ENCODE measurements at places on chromosomes 2 and 18. TPM values are rescaled to one million over a fixed set of nuclear protein-coding genes. Genes with fewer than 3 reads are reported as not detected.

VWC2L gene
- not detected for total RNA-seq

DCDC2C gene
- not detected for total RNA-seq

ANO7 gene
- 0.91 TPM for total RNA-seq

CD8B2 gene
- not detected for total RNA-seq

GPC1 gene
- total RNA-seq, result 25.7 TPM

SCYGR4 gene
- total RNA-seq, result not detected

SFT2D3 gene
- 8.3 TPM for total RNA-seq

BCL2 gene
- total RNA-seq, result 2.9 TPM

POU3F3 gene
- total RNA-seq, result 2.6 TPM

INHA gene
- total RNA-seq, result 0.35 TPM

COL4A4 gene
- 0.17 TPM for total RNA-seq

NEU2 gene
- total RNA-seq, result not detected

C18orf63 gene
- total RNA-seq, result not detected

ZNF804A gene
- 6.0 TPM for total RNA-seq

PIK3C3 gene
- 44.5 TPM for total RNA-seq

CIB4 gene
- total RNA-seq, result not detected

COL3A1 gene
- total RNA-seq, result 70.4 TPM

AFF3 gene
- 0.37 TPM for total RNA-seq

MDH1B gene
- 2.6 TPM for total RNA-seq

RBM43 gene
- 0.37 TPM for total RNA-seq

MYL12A gene
- 437 TPM for total RNA-seq

SLC4A5 gene
- 0.23 TPM for total RNA-seq

GCG gene
- not detected for total RNA-seq

ERBB4 gene
- 0.04 TPM for total RNA-seq

VIL1 gene
- not detected for total RNA-seq

TDRD15 gene
- total RNA-seq, result 0.15 TPM

MROH2A gene
- not detected for total RNA-seq

ASTL gene
- not detected for total RNA-seq

NGEF gene
- 1.3 TPM for total RNA-seq

CCDC68 gene
- not detected for total RNA-seq

TUBA3D gene
- total RNA-seq, result not detected

DRC1 gene
- total RNA-seq, result not detected

GLI2 gene
- 2.0 TPM for total RNA-seq

MREG gene
- 8.3 TPM for total RNA-seq

FEV gene
- total RNA-seq, result not detected

TGOLN2 gene
- 80.1 TPM for total RNA-seq

CFAP65 gene
- not detected for total RNA-seq

MOB4 gene
- 44.5 TPM for total RNA-seq

IL36G gene
- not detected for total RNA-seq

SNRNP27 gene
- total RNA-seq, result 63.7 TPM

LYPD6 gene
- total RNA-seq, result 8.6 TPM

FOXD4L1 gene
- not detected for total RNA-seq

DPP10 gene
- 0.64 TPM for total RNA-seq

CCDC74A gene
- 25.7 TPM for total RNA-seq

MYO3B gene
- total RNA-seq, result not detected

DLGAP1 gene
- not detected for total RNA-seq

APLF gene
- 2.1 TPM for total RNA-seq

VIT gene
- 2.4 TPM for total RNA-seq

LRRC30 gene
- total RNA-seq, result not detected

DSC2 gene
- total RNA-seq, result 0.48 TPM

KIF1A gene
- 1.4 TPM for total RNA-seq

EVX2 gene
- total RNA-seq, result not detected

CD8B gene
- not detected for total RNA-seq

INHBB gene
- total RNA-seq, result 0.66 TPM

MOGAT1 gene
- not detected for total RNA-seq

RAX gene
- not detected for total RNA-seq

SNTG2 gene
- not detected for total RNA-seq
